GM12878 (cell line): ENCODE measurements at places on chromosomes 2 and 18. TPM values are rescaled to one million over a fixed set of nuclear protein-coding genes. Genes with fewer than 3 reads are reported as not detected.

The DNPEP gene
- polyA plus RNA-seq = 77.5 and 77.8 TPM in 2 replicates

The STAT4 gene
- 6.2 and 7.3 TPM in 2 replicates for polyA plus RNA-seq

The RGPD3 gene
- 0.11 TPM in 1 of 2 replicates, not detected in the other for polyA plus RNA-seq

The MARCO gene
- 0.32 TPM in 1 of 2 replicates, not detected in the other for polyA plus RNA-seq
